ENCODE measurements at places on chromosomes 16 and 17.

GRCh38 chr16:73033271-73033998 is 14.5 kb downstream of the ZFHX3 start:
- DNase-seq, result no peak

- no peak for DNase-seq
These were observed 24.0 kb downstream of the GGA3 start for GRCh38 chr17:75237100-75238014.

DNA sequence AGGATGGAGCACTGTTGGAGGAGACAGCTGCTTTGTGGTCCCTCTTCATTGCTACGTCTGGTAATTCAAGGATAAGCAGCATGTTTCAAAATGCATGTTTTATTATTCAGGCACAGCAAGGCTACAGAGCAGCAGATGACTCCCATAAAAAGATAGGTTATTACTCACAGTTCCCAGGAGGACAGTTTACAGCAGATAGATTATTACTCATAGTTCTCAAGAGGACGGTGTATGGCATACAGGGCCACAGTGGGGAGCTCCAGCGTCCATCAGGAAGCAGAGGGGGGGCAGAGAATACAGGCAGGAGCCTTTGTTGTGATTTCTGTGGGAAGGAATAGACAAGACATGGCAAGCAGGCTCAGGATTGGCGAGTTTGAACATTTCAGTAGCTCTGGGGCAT is 72.9 kb downstream of the DNAH9 start:
- DNase-seq, result no peak

DNA sequence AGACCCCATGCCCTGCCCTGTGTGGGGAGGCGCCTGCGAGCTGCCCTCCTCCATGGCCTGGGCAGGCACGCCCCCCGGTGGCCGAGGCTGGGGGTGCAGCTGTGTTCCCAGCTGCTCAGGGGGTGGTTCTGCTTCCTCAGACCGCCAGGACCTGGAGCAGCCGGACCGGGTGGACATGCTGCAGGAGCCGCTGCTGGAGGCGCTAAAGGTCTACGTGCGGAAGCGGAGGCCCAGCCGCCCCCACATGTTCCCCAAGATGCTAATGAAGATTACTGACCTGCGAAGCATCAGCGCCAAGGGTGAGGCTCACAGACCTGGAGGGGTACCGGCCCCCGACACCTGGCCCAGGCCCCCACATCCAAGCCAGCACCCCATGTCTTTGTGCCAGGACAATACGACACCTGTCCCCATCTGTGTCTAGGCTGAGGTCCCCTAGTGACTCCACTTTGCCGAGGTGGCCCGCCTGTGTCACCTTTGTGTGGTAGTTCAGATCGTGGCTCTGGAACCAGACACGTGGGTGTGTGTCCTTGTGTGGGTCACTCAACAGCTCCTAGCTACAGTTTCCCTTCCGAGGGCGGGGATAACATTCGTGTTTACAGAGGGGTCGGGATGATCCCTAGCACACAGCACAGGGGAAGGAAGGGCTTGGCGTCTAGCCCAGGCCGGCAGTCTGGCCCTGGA is 9.3 kb downstream of the GJD3 start:
- peak; percentile 96 for DNase-seq

DNA sequence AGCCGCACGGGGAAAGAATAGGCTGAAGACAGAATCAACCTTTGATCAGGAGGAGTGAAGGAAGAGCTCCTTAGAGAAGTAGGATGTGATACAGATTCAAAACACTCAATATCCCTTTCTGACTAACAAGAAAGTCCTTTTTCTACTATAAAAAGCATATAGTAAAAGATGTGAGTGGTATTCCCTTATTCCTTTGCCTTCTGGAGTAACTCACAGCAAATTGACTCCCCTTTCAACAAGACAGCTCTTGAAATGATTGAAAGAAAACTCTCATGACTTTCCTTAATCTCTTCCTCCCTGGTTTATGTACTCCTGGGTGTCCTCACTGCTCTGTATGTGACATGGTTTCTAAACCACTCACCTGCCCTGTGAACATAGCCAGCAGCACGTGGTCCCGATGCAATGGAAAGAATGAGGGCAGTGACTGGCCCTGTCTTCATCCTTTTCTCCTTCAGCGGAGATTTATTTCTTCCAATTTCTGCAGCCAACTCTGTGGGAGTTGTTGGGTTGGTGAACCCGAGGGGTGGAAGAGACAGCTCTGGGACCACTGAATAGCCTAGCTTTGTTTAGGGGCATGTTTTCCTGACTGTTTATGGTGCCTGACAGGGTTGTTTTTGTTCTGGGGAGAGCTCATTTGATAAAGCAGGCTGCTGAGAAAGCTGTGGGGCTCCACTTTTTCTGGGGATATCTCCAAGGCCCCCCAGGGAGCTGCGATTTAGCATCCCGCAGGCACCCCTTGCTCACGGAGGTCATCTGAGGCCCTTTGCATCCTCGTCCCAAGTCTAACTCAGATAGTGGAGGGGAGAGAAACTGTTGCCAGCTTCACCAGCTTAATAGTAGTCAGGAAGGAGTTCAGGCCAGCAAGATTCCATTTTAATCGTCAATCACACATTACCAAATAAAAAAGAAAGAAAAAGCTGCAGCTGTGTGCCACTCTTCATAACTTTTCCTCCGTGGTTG is 46.7 kb downstream of the MAP2K6 start:
- DNase-seq, result no peak

- no peak for DNase-seq
These were observed 830 bp downstream of the SPHK1 start for GRCh38 chr17:76384987-76385891.

- no peak for DNase-seq
These were observed 6.1 kb downstream of the ZG16 start for GRCh38 chr16:29784157-29784556.

- DNase-seq, result no peak
These were observed 4.2 kb downstream of the SOCS3 start for GRCh38 chr17:78355701-78356100.
